ENCODE measurements at places on chromosomes 7 and 10.

GRCh38 chr7:138205614-138206150, 129.4 kb downstream of the AKR1D1 start:
- no peaks in the 10 kb centered on the region for H3K36me3 ChIP-seq
- no peak overlapping the region for H3K4me3 ChIP-seq
- DNase-seq = no peak
- no peaks in the 10 kb centered on the region for H3K27me3 ChIP-seq
- peaks cover 25% of the 10 kb centered on the region for H3K4me1 ChIP-seq

GRCh38 chr7:72538147-72538546, 126.0 kb upstream of the CALN1 start:
- DNase-seq = no peak
- H3K36me3 ChIP-seq = no peaks in the 10 kb centered on the region
- no peaks in the 10 kb centered on the region for H3K27me3 ChIP-seq
- H3K27ac ChIP-seq = no peak overlapping the region
- H3K4me1 ChIP-seq = peaks cover 9% of the 10 kb centered on the region

- no peak for DNase-seq
- H3K27me3 ChIP-seq = peaks cover 37% of the 10 kb centered on the region
- H3K4me3 ChIP-seq = no peak overlapping the region
- peaks cover 11% of the 10 kb centered on the region for H3K4me1 ChIP-seq
- H3K27ac ChIP-seq = no peak overlapping the region
Observed at GRCh38 chr7:151306860-151307259, 34.8 kb upstream of the NUB1 start.

DNA sequence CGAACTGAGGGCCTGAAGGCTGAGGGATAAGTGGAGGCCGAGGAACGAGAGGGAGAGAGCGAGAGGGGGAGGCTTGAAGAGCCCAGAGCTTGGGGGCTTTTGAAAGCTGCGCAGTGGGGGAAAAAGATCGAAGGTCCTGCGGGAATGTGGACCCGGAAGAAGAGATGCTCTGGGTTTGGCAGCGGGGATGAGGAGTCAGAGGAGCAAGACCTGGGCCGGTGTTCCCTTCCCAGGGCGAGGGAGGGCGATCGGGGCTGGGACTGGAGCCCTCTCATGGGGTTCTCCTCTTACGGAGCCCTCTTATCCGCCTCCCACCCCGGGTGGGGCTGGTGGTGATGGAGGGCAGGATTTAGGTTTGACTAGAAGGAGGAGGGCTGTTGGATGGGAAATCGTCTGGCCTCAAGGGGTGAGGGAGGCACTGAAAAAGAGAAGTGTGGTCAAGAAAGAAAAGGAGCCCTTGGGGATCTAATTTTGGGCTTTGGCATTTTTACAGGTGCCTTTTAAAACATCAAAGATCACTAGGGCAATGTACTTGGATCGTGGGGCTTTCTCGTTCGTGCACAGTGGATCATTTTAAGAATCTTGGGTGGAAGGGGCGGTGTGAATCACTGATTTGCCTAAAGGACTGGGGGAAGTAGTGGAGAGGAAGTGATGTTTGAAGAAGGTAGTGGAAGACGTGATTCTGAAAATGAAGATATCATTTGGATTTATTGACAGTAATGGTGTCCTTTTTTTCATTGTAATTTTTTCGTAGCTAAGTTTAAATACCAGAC, 637 bp downstream of the SAMD8 start:
- DNase-seq = peak; percentile 85
- H3K36me3 ChIP-seq = peaks cover 2% of the 10 kb centered on the region
- H3K27me3 ChIP-seq = no peaks in the 10 kb centered on the region
- peak overlapping the region; percentile 98 for H3K27ac ChIP-seq
- H3K4me1 ChIP-seq = peaks cover 42% of the 10 kb centered on the region

- no peak overlapping the region for H3K27ac ChIP-seq
- no peak overlapping the region for H3K4me3 ChIP-seq
- no peak for DNase-seq
- H3K4me1 ChIP-seq = peaks cover 5% of the 10 kb centered on the region
- peaks cover 3% of the 10 kb centered on the region for H3K36me3 ChIP-seq
- no peaks in the 10 kb centered on the region for H3K27me3 ChIP-seq
Observed at GRCh38 chr10:102557569-102557968, 53.8 kb downstream of the SUFU start.

- peaks cover 2% of the 10 kb centered on the region for H3K36me3 ChIP-seq
- H3K4me3 ChIP-seq = no peak overlapping the region
- peaks cover 74% of the 10 kb centered on the region for H3K27me3 ChIP-seq
- no peaks in the 10 kb centered on the region for H3K4me1 ChIP-seq
- no peak for DNase-seq
Observed at GRCh38 chr7:3260401-3260715, 40.7 kb upstream of the SDK1 start.

- no peaks in the 10 kb centered on the region for H3K36me3 ChIP-seq
- peak overlapping the region; percentile 84 for H3K4me3 ChIP-seq
- no peaks in the 10 kb centered on the region for H3K27me3 ChIP-seq
- H3K27ac ChIP-seq = peak overlapping the region; percentile 95
- DNase-seq = peak; percentile 88
- H3K4me1 ChIP-seq = peaks cover 60% of the 10 kb centered on the region
Observed at GRCh38 chr10:114631666-114632417, 26.2 kb downstream of the ABLIM1 start.

GRCh38 chr7:41731493-41732435, 28.9 kb upstream of the INHBA start:
- H3K4me1 ChIP-seq = peaks cover 33% of the 10 kb centered on the region
- no peak overlapping the region for H3K4me3 ChIP-seq
- DNase-seq = no peak

DNA sequence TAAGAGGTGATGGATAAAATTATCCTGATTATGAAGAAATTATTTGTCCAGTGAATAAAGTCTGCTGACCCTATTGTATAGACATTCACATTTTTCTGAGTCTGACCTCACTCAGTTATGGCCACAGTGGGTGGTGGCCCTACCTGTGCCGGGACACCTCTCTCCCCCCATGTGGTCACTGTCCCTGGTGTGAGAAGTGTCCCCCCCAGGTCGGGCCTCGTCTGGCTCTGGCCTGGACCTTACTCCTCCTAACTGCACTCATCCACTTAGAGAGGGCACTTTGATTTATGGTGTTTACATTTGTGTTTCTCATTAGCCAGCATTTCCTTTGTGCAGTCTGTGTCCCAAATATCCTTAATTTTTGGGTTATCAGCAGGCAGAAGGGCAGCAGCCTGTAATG, 59.6 kb upstream of the ZNF32 start:
- no peak overlapping the region for H3K27ac ChIP-seq
- no peaks in the 10 kb centered on the region for H3K36me3 ChIP-seq
- peaks cover 9% of the 10 kb centered on the region for H3K27me3 ChIP-seq
- peaks cover 5% of the 10 kb centered on the region for H3K4me1 ChIP-seq
- no peak overlapping the region for H3K4me3 ChIP-seq
- no peak for DNase-seq

GRCh38 chr7:107815254-107815882, 12.3 kb upstream of the SLC26A3 start:
- peaks cover 4% of the 10 kb centered on the region for H3K4me1 ChIP-seq
- no peak for DNase-seq
- no peaks in the 10 kb centered on the region for H3K36me3 ChIP-seq
- H3K27me3 ChIP-seq = peaks cover 38% of the 10 kb centered on the region

DNA sequence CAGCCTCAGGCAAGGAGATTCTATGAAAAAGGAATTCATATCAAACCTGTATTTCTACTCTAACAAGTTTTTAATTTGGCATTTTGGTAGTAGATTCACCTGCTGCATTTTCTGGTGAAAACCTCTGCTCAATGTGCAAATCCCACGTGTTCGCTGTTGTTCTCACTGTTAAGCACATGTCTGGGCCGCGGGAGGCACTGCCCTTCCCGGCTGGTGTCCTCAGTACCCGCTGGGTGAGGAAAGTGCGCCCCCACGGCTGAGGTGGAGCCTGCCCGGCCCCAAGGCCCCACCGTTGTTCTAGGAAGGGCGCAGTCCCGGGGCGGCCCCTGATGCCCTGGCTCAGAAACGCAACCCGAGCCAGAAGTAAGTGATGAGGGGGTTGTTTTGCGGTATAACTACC, 193.4 kb upstream of the VWC2 start:
- H3K4me1 ChIP-seq = no peaks in the 10 kb centered on the region
- DNase-seq = no peak
- H3K27ac ChIP-seq = no peak overlapping the region
- no peaks in the 10 kb centered on the region for H3K27me3 ChIP-seq
- no peak overlapping the region for H3K4me3 ChIP-seq

- H3K27ac ChIP-seq = no peak overlapping the region
- H3K4me3 ChIP-seq = no peak overlapping the region
- no peak for DNase-seq
- no peaks in the 10 kb centered on the region for H3K36me3 ChIP-seq
Observed at GRCh38 chr7:102925976-102926782, 13.4 kb downstream of the LRRC17 start.

GRCh38 chr7:154902600-154903082, 100.3 kb downstream of the PAXIP1 start:
- no peak overlapping the region for H3K4me3 ChIP-seq
- no peaks in the 10 kb centered on the region for H3K4me1 ChIP-seq
- no peak overlapping the region for H3K27ac ChIP-seq
- H3K27me3 ChIP-seq = no peaks in the 10 kb centered on the region

DNA sequence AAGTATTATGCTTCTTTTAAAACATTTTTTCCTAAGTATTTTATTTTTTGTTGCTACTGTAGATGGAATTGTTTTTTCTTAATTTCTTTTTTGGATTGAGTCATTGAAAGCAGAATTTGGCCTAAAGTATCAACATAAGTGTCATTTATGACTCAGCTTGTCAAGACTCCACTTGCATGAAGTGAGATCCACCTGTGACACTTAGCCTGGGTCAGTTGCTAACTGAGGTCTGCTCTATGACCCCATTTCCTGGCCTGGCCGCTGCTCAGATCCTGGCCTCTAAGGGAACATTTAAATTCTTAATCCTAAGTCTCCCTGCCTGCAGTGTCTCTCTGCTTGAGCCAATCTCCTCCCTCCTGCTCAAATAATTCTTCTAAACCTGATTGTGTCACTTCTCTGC, 35.5 kb downstream of the TMEM270 start:
- no peaks in the 10 kb centered on the region for H3K27me3 ChIP-seq
- H3K4me3 ChIP-seq = no peak overlapping the region
- peaks cover 70% of the 10 kb centered on the region for H3K4me1 ChIP-seq
- no peak for DNase-seq
- peak overlapping the region; percentile 46 for H3K27ac ChIP-seq

GRCh38 chr7:47446871-47447466, 134.9 kb downstream of the TNS3 start:
- H3K27ac ChIP-seq = no peak overlapping the region
- no peaks in the 10 kb centered on the region for H3K27me3 ChIP-seq
- peaks cover 5% of the 10 kb centered on the region for H3K36me3 ChIP-seq
- no peak for DNase-seq
- no peak overlapping the region for H3K4me3 ChIP-seq
- H3K4me1 ChIP-seq = peaks cover 48% of the 10 kb centered on the region

GRCh38 chr10:100729862-100730724, 15.3 kb upstream of the PAX2 start:
- peaks cover 93% of the 10 kb centered on the region for H3K27me3 ChIP-seq
- peak overlapping the region; percentile 76 for H3K4me3 ChIP-seq
- no peaks in the 10 kb centered on the region for H3K36me3 ChIP-seq

- no peaks in the 10 kb centered on the region for H3K36me3 ChIP-seq
- no peak for DNase-seq
- no peak overlapping the region for H3K4me3 ChIP-seq
Observed at GRCh38 chr10:28463141-28463540, 69.8 kb upstream of the WAC start.

DNA sequence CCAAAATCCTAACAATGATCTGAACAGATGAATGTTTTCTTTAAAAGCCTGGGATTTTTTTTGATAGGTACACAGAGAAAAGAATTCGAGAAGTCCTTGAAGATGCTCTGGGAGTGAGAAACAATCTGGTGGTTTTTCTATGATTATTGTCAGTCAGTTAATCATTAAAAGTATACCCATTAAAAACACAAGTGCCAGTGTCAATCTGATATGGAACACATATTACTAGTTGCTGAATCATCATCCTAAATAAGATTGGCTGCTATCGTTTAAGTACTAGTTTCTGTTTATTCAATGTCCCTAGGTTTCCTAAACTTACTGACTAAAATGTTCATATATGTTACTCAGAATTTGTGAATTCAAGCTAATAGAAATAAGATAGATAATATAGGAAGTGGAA, 16.1 kb downstream of the COL28A1 start:
- no peak overlapping the region for H3K27ac ChIP-seq
- DNase-seq = no peak
- no peak overlapping the region for H3K4me3 ChIP-seq
- no peaks in the 10 kb centered on the region for H3K27me3 ChIP-seq
- no peaks in the 10 kb centered on the region for H3K36me3 ChIP-seq

DNA sequence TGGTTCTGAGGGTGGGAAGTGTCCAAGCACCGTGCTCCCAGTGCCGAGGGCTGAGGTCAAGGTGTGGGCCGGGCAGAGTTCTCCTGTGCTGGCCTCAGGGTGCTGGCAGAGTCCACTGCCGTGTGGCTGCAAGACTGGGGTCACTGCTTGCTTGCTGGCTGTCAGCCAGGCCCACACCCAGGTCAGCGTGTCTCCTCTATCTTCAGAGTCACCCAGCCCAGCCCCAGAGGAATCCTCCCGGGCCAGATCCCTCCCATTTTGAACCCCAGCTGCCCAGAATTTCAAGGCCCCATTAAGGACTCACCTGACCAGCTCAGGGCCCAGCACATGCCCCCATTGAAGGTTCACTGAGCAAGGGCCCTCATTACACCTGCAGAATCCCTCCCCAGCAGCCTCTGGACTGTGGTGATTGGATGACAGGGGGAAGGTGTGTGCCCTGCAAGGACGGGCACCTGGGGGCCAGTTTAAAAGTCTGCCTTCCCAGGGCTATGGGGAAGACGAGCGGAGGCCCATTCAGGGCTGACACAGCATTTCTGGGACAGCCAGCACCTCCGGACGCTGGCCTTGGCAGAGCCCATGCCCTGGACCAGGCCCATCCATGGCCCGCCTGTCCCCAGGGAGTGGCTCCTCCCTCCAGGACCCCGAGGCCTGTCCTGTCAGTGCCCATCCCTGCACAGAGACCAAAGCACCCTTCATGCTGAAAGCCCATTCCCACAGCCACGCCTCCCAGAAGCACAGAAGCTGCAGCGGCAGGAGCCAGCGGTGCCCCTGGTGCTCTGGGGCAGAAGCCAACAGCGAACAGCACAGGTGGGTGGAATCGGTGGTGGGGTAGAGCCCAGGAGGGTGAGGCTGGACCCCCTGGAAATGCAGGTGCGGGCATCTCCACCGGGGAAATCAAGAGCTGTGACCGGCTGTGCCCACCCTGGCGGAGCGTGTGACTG, 45.1 kb upstream of the PPP2R2D start:
- no peak overlapping the region for H3K4me3 ChIP-seq
- no peak overlapping the region for H3K27ac ChIP-seq
- no peak for DNase-seq
- no peaks in the 10 kb centered on the region for H3K4me1 ChIP-seq

Data from osteocyte (in vitro differentiated cells).